ENCODE measurements at places on chromosomes 12 and 14.
A peak's percentile ranks its signal among the peaks of the same experiment; 100 is the strongest.

GRCh38 chr12:127690161-127690560 is 576.8 kb upstream of the TMEM132C start:
- H3K4me1 ChIP-seq: no peaks in the 10 kb centered on the region
- H3K27me3 ChIP-seq: no peaks in the 10 kb centered on the region
- no peak for DNase-seq
- H3K4me3 ChIP-seq: no peak overlapping the region

DNA sequence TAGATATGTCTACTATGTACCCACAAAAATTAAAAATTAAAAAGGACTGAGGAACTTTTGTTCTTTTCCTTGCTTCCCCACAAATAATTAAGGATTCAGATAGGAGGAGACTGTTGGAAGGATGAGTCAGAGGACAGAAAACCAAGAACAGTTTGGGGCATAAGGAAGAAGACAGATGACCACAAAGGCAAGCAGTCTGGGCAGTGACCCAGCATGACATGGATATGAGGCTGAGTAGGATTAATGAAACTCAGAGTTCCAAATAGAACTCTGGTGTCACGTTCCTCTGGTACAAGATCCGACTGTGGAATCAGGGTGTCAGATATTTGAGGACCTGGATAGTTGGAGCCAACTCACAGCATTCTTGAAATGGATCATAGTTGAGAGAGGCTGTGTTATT is 89.3 kb upstream of the SLC38A4 start:
- no peaks in the 10 kb centered on the region for H3K36me3 ChIP-seq
- DNase-seq: no peak
- H3K4me1 ChIP-seq: no peaks in the 10 kb centered on the region
- H3K27me3 ChIP-seq: no peaks in the 10 kb centered on the region
- no peak overlapping the region for H3K4me3 ChIP-seq

DNA sequence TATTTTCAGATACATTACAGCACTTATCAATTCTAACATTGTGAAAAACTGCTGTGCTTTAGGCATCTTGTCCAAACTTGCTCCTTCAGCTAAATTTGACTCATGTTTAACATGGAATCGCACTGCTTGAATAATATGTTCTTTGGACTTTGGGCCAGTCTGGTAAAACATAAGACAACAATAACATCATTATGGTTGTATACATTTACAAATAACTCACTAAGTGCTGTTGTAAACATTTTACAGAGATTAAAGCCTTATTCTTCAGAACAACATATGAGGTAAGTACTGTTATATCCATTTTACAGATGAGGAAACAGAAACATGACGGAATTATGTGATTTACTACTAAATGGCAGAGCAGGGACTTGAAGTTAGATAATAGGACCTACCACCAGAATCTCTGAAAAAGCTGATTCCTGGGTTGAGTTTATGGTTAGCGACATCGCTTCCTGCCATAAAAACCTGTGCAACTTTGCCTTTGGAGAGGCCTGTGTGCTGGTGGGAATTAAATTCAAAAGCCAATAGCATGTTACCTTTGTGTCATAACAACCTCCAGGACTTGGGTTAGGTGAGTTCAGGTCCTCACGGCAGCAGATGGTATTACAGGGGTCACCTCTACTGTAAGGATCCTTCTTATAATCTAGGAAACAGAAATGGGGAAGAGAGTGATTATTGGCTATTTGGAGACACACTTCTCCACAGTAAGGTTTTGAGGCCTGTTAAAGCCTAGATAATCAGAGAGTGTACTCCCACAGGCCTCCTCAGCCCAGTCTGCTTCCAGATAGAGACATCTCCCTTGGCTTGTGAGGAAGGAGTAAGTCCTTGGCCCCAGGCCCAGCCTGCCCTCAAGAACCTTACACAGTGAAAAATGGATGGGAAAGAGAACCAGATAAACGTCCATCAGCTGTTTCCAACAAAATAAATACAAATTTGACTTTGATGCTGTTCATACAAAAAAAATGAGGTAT is 61.8 kb downstream of the PLBD1 start:
- H3K4me3 ChIP-seq: no peak overlapping the region
- no peaks in the 10 kb centered on the region for H3K27me3 ChIP-seq
- no peaks in the 10 kb centered on the region for H3K4me1 ChIP-seq
- no peak overlapping the region for H3K27ac ChIP-seq
- no peaks in the 10 kb centered on the region for H3K36me3 ChIP-seq
- DNase-seq: no peak

GRCh38 chr12:5259523-5259922 is 172.4 kb upstream of the NTF3 start:
- no peaks in the 10 kb centered on the region for H3K4me1 ChIP-seq
- no peaks in the 10 kb centered on the region for H3K27me3 ChIP-seq
- no peak overlapping the region for H3K4me3 ChIP-seq

DNA sequence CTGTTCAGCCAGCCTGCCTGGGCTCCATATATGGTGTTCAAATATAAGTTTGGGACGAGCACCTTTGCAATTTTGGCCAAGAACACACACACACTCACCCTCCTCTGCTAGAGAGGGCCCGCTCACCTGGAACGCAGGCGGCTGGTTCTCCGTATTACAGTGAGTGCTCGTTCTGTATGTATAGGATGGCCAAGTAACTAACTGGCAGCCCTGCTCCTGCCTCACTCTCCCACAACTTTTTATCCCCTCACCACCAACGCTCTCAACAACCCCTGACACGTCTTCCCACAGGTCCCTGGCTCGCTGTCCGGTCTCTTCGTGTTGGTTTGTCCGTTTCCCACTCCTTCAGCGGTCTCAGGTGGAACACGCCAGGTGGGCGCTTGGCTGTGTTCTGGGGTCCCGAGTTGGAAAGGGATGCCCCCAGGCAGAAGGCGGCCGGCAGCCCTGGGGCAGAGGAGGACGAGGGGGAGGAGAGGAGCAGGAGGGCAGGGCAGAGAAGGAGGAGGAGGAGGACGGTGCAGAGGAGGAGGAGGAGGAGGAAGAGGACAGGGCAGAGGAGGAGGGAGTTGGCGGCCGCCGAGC is 398 bp upstream of the MSRB3 start:
- H3K27me3 ChIP-seq: no peaks in the 10 kb centered on the region
- DNase-seq: no peak
- 0 out of 2 replicates have a peak, but pooled peaks cover 2% of the 10 kb centered on the region for H3K4me1 ChIP-seq
- peak overlapping the region; percentile 87 for H3K4me3 ChIP-seq
- H3K27ac ChIP-seq: no peak overlapping the region
- no peaks in the 10 kb centered on the region for H3K36me3 ChIP-seq

Data from MM.1S (cell line).